ENCODE measurements at places on chromosomes 4 and X.

DNA sequence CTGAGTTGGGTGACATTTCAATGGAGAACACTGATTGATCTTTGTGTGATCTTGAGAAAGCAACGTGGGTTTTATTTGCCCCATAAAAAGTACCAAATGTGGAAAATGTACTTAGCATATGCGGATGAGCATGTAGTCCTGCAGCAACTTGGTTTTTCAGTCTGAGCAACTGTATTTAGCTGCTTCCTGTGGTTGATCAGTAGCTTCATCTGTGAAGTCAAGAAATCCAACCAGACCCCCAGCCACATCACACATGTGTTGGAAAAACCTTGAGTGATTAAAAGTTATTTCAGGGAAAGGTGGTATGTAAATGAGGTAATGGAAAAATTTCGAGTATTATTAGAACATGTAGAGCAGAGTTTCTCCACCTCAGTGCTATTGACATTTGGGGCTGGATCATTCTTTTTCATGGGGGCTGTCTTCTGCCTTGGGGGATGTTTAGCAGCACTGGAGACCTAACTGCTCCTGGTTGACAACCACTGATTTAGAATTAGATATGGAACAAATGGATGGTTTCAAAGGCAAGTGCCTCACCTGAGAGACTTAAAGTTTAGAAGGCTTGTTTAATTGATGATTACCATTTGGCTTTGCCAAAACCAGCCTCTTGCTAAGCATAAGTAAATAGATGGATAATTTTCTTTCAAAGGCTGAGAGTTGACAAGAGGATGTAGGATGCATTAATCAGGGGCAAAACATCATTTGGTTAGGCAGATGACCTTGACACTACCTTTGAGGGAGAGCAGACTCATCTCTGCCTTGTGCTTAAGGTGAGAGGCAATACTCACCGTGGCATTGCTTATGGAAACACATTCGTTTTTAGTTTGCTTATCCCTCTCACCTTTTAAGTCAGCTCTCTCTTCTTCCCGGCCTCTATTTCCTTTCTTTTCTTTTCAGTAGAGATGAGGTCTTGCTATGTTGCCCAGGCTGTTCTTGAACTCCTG is 193.0 kb upstream of the RPS6KA3 start:
- no peak for DNase-seq

DNA sequence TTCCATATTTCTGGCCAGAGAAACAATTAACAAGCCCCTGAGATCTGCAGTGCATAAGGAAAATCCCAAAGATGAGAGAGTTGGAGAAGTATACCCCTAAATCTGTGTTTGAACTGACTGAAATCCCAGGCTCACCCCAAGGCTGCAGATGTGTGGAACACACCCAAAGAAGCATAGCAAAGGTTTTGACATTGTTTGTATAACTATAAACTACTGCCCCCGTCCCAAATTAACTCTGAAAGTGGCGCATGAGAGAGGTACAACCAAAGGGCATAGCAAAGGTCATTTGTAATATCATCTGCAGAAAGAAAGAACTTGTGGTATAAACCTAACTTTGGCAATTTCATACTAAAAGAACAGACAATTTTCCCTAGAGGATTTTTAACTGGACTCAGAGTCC is 157.9 kb downstream of the DCAF12L1 start:
- DNase-seq = no peak

DNA sequence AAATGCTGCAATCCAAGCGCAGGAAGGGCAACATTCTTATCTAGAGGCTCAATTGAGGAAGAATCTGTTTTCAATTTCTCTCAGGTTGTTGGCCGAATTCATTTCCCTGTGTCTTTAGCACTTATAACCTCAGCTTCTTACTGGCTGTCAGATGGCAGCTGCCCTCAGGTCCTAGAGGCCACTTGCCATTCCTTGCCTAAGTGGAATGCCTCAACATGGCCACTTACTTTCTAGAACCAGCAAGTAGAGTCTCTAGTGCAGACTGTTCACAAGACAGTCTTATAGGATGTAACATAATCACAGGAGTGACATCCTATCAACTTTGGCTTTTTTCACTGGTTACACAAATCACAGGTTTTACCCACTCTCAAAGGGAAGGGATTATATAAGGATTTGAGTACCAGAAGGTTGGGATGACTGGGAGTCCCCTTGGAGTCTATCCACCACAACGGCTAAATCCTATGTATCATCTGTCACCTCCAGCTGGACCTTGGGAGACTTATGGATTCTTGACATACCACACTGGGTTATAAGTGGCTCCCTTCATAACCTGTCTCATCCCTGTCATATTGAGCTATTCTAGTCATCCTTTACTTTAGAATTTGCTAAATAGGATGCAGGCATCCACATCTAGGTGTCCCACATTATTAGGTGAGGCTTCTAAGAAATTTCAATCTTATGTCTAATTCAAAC is 297.9 kb upstream of the CTSO start:
- no peak for DNase-seq

- DNase-seq = no peak
These were observed 161.5 kb downstream of the SOX3 start for GRCh38 chrX:140343226-140343868.

GRCh38 chr4:184860018-184860779 is 34.4 kb upstream of the ACSL1 start:
- no peak for DNase-seq

DNA sequence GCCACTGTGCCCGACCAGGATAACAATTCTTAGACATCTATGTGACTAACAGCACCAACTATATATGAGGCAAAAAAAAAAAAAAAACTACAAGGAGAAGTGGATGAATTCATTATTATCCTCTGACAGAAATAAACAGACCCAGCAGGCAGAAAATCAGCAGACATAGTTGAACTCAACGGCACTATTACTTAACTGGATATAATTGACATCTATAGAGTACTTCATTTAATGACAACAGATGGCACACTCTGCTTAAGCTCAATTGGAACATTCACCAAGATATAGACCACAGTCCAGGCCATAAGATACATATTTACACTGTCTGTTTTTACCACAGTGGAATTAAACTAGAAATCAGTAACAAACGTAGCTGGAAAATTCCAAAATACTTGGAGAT is 13.3 kb downstream of the CLDN22 start:
- no peak for DNase-seq

- no peak for DNase-seq
These were observed 164.0 kb upstream of the TRAM1L1 start for GRCh38 chr4:117249333-117249732.

GRCh38 chrX:37646254-37646653 is 39.3 kb upstream of the XK start:
- DNase-seq = no peak

GRCh38 chr4:148141501-148141900 is 300.7 kb downstream of the NR3C2 start:
- DNase-seq = no peak

DNA sequence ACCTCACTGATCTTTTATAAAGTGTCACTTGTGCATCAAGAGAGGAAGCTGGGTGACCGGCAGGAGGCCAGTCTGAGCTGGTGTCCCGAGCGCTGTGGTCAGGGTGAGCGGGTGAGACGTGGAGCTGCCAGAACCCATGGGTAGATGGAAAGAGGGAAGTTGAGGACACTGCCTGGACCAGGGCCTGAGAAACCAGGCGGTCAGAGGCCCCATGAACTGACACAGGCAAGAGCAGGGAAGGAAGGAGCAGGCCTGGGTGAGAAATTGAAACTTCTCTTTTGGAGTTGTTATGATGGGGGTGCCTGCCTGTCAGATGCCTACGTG is 192.6 kb downstream of the AFAP1 start:
- no peak for DNase-seq

DNA sequence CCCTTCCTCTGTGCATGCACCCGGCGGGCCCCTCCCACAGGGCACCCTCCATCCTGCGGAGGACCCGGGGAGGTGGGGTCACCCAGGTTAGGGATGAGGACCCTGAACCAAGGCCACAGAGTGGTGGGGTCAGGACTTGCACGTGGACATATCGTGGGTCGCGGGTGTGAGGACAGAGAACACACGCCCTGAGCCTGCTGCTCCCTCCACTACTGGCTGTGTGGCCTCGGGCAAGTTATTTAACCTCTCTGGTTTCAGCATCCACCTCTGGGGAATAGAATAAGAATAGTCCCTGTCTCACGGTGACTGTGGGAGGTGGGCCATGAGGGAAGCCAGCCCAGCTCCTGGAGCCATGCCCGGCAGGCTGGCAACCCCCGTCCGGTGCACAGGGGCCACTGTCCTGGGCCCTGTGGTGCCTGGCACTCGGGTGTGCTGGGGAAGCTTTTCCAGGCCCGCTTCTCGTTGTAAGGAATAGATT is 5.1 kb downstream of the PSAPL1 start:
- DNase-seq = no peak

GRCh38 chr4:89745708-89746107 is 91.3 kb downstream of the SNCA start:
- no peak for DNase-seq

DNA sequence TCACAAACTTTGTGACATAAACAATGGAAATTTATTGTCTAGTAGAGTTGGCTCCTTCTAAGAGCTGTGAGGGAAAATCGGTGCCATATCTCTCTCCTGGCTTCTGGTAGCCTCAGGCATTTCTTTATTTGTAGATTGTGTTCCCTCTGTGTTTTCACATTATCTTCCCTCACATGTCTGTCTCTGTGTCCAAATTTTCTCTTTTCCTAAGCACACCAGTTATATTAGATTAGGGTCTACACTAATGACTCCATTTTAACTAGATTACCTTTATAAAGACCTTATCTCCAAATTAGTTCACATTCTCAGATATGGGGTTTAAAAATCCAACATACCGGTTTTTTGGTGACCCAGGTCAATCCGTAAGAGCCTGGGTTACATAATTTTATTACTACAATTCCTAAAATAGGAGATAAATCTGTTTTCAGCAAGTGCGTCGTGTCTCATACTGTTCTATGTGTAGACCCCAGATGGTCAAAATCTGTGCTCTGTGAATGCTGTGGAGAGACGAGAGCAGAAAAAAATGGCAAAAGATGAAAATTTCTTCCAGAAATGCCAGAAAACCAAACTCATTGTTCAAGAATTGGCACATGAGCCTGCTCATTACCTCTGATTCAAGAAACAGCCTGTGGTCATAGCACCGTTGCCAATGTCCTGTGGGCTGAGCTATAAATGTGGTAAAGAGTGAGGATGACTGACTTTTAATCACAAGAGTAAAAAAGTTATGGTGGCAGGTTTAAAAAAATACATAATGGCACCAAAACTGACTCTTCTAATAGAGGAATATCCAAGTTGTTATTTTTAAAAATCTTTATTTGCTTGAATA is 574.7 kb downstream of the PCDH7 start:
- DNase-seq = no peak

DNA sequence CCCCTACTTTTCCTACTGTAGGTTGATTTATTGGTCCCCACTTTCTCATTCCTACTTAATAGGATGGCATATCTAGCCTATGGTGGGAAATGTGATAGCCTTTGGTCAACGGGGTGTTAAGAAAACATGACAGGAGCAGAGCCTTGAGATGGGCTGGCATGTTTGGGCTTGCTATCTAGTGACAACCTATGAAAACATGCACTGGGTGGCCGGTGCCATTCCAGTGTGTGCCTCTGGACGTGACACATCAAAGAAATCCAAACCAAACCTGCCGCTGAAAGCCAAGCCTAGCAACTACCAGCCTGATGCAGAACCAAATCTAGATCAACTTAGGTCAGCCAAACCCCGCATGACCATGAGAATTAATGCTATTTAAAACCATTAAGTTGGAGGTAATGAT is 317.6 kb downstream of the DMD start:
- no peak for DNase-seq

GRCh38 chr4:6183740-6184139 is 16.6 kb downstream of the JAKMIP1 start:
- peak; percentile 40 for DNase-seq

All from CD4-positive, alpha-beta T cell treated with Interleukin-2 at 100 ng/mL for 4 hours (primary cell).